ENCODE measurements at places on chromosomes 2 and 18.
A peak's percentile ranks its signal among the peaks of the same experiment; 100 is the strongest.

GRCh38 chr2:20291846-20292408 is 58.7 kb downstream of the PUM2 start:
- DNase-seq, result no peak

- no peak for DNase-seq
These were observed 72.8 kb downstream of the SOWAHC start for GRCh38 chr2:109686921-109687320.

DNA sequence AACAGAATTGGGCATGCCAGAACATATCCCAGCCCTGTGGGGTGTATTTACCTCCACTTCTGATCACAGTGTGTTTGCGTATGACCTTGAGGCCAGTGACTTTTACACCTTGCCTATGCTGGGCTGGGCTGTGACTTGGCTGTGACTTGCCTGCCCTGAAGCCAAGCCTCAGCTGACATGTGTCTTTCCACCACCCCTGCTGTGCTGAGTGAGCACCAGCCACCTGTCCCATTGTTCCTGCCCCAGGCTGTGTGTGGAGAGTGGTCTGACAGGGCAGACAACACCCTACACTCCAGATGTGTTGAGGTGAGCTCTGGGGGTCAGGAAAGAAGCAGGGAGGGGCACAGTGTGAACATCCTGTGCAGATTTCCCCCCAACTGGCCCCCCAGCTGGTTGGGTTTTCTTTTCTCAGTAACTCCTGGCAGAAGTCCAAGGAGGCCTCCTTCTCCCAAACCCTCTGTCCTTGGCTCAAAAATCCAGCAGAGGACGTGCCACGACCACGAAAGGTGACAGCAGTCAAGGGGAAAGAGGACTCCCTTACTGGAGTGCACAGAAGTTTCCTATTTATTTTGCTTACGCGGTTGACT is 5.1 kb upstream of the STEAP3 start:
- DNase-seq, result no peak

DNA sequence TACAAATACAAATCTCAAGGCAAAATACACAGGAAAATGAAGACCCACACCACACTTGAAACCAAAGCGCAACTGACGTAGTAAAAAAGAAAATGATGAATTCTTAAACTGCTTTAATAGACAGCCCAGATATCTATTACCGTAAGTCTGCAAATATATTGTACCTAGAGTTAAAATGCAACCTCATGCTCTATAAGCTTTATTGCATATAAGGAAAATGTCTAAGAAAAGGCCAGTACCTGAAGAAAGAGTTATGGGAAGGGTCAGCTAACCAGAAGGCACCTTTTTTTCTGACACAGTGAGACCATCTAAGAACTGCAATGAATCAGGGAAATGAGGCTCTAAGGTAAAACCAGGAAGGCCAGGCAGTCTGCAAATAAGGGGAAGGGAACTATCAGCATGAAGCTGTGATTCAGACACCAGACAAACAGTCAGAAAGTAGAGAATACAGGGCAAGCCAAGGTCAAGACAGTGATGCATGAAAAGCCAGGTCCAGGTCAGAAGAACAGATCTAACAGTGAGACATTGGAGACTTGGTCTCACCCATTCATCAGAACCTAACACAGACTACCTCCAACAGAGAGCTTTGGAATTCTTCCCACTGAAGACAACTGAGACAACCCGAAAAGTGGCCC is 46.9 kb downstream of the PDE11A start:
- DNase-seq, result no peak

DNA sequence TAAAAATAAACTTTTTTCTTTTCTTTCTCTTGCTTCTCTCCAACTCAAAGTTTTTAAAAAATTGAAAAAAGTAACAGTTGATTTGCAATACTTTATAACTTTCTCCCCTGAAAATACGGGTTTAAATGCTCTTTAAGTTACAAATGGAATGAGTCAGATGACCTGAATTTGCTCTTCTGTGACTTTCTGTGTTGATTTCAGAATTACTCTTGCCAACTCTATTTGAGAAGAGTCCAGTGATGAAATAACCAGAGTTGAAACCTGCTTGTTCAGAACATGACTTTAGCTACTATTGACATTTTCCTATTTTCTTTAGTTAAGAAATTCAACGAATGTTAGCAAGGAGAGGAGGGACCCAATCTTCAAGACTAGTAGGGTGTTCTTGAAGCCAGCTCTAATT is 146.1 kb upstream of the ZSWIM2 start:
- DNase-seq, result no peak

DNA sequence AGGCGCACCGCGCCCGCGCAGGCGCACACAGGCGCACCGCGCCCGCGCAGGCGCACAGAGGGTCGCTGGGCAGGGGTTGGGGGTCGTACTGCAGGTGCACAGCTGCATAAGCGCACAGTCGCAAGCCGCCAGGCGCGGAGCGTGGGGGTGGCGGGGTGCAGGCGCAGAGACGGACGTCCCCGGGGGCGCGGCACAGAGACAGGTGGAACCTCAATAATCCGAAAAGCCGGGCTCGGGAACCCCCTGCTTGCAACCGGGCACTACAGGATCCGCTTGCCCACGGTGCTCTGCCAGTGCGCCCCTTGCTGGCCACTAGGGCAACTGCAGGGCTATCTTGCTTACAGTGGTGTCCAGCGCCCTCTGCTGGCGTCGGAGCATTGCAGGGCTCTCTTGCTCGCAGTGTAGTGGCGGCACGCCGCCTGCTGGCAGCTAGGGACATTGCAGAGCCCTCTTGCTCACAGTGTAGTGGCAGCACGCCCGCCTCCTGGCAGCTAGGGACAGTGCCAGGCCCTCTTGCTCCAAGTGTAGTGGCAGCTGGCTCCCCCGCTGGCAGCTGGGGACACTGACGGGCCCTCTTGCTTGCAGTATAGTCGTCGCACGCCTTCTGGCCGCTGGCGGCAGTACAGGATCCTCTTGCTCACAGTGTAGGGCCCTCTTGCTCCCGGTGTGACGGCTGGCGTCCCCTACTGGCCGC is 34.9 kb downstream of the FAM110C start:
- DNase-seq, result peak; percentile 39
